NCI-H226 (cell line): ENCODE measurements at places on chromosomes 12 and 14.
A peak's percentile ranks its signal among the peaks of the same experiment; 100 is the strongest.

GRCh38 chr14:51750542-51750941 is 98.8 kb downstream of the FRMD6 start:
- no peak for DNase-seq

DNA sequence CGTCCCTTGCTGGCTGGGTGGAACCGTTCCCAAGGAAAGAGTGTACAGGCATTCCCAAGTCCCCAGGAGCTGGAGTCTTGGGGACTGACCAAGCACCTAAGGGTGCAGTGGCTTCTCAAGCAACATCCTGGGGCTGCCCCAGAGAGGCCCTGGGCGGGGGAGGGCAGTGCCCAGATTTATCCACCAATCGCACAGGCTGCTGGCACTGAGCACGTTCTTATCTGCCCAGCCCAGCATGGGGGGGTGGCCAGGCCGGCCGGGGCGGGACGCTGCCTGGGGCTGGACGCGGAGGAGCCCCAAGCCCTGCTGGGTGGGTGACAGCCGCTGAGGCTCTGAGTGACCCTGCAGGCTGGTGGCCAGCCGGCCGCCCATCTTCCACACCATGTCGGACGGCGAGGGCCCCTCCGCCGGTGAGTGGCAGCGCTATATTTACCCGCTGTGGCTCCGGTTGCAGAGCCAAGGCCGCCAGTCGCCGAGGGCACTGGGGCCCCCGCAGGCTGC is 53.4 kb downstream of the CYP46A1 start:
- DNase-seq = peak; percentile 77

GRCh38 chr14:36553656-36554260 is 28.7 kb downstream of the NKX2-8 start:
- peak; percentile 6 for DNase-seq

DNA sequence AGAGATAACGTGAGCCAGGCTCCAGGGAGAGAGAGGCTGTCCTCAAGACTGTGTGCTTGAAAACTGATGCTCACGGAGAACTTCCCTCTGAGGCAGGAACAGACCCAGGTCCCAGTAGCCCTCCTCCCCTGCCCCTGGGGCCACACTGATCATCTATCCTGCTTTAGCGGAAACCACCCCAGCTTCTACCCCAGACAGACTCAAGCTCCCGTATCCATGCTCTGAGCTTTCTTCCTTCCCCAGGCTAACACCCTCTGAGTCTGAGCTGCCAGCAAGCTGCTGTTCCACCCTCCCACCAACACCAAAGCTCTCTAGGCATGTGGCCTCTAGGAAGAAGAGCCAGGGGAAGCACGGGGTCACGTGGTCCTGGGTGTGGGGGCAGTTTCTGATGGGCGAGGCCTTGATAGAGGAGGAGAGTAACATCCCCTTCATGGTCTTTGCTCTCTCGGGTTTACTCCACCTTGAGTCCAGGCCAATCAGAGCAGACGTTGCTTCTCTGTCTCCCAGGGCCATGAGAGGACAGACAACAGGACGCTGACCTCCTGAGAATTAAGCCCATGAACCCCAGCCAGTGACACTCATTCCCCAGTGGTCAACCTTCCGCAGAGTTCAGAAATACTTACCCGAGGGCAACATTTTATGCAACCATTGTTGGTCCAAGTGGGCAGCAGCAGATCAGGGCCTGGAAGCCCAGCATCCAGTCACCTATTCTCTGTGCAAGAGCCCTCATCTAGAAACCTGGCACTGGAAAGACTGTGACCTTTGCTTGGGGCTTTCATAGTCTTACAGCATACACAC is 1.4 kb downstream of the PCK2 start:
- no peak for DNase-seq

DNA sequence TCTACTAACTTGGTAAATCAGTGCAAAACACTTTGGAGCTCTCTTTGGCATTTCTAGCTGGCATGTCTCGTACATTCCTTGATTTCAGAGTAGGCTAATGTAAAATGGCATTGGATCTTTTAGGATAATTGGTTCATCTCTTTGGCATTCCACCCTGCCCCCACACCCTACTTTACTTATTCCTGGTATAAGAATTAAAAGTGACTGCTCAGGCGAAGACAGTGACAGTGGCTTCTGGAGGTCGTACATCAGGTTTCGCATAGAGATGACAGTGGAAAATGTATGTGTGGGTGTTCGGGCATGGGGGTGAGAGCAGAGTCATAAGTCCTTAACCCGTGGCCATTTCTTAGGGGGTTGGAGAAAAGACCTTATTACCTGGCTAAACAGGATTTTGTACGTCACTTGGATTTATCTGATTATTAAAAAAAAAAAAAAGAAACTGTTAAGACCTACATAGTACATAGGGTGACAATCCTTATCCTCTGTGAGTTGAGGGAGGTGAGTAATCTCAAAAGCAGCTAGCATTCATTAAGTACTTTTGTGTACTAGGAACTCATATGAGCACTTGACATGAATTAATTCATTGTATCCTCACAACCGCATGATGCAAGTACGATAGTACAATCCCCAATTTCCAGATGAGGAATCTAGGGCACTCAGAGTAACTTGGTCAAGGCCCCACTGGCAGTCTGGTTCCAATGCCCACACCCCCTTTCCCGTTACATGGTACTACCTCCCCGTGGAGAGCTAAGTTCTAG is 22.4 kb upstream of the KCNK13 start:
- no peak for DNase-seq

GRCh38 chr14:66072190-66073084 is 413.7 kb upstream of the CCDC196 start:
- no peak for DNase-seq

- no peak for DNase-seq
Observed at GRCh38 chr12:66668311-66668710, 10.6 kb downstream of the GRIP1 start.

- DNase-seq = no peak
Observed at GRCh38 chr14:83289896-83290295, 1756.2 kb upstream of the SEL1L start.

- no peak for DNase-seq
Observed at GRCh38 chr14:99688210-99688581, 4.1 kb downstream of the CYP46A1 start.

DNA sequence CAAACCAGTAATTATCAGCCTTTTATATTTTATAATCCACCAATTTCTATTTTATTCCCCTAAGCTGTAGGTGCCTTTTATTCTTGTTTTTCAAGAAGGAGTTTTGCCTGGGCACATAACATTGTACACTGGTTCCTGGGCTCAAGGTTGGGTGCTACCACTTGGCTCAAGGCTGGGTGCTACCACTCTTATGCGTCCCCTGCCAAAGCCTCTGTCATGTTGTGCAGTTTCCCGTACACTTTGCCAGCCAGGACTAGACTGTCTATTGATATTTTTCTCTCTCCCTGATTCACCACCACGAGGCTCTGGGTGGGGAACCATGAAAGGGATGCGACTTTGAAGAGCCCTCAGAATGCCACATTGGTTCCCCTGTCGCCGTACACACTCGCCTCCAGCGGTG is 52.5 kb upstream of the VASH1 start:
- DNase-seq = no peak
